ENCODE measurements at places on chromosomes 1 and 21.

GRCh38 chr1:213623064-213623581 lies 364.6 kb upstream of the PROX1 start:
- DNase-seq = no peak

DNA sequence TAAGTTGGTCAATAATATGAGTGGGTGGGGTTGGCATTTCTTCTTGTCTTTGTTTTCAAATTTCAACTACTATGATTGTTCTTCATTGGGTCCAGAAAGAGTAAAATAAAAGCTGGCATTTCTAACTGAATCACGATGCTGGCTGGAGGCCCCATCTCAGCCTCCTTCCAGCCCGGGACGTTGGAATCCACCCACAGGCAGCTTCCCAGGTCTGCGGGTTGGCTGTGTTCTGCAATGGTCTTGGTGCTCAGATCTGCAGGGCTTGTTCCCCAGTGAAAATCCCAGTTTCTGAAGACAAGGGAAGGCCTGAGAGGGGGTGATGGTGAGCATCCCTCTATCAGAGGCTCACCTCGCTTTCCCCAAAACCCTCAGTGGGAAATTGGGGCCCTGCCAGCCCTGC lies 54.7 kb upstream of the ARHGEF16 start:
- no peak for DNase-seq

DNA sequence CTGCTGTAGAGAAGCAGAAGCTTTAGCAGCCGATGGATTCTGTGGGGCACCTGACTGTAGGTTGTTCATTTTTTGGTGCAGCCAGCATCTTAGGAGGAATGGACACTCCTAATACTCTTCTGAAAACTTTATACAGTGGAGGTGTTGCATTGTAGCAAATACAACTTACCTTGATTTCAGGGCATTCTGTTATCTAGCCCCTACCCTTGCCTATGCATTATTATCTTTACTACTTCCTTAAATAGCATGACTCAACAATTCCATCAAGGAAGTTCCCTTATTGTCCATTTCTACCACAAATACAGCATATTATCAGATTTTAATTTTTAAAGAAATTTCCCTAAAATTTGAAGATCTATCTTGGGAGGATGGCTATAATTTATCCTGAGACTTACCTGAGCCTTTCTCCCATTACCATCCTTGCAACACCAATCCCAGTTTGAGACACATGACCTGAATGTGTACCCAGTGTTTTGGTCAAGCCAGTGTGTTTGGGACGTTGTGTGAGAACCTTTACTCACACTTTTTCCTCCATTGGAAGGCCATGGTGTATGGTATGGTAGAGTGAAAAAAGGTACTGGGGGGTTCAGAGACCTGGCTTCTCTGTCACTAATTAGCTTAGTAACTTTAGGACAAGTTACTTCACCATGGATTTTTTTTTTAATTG lies 9.2 kb downstream of the POU2F1 start:
- no peak for DNase-seq

- DNase-seq = no peak
Measured at GRCh38 chr1:100250264-100250663, 630 bp upstream of the DBT start.

- no peak for DNase-seq
Measured at GRCh38 chr1:223180731-223181321, 37.8 kb upstream of the TLR5 start.

DNA sequence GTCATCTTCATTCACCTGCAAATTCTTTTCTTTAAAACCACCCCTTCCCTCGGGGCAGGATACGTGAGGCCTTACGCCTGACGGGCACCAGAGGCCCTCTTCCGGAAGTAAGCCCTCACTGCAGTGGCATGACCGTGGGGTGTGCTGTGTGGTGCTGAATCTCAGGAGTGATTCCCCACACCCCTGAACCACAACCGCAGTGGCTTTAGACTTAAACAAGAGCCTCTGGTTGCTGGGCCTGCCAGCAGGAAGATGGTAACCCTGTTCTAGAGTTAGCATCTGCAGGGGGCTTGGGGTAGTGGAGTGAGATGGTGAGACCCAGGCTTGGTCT lies 12.1 kb downstream of the BSND start:
- DNase-seq = no peak

DNA sequence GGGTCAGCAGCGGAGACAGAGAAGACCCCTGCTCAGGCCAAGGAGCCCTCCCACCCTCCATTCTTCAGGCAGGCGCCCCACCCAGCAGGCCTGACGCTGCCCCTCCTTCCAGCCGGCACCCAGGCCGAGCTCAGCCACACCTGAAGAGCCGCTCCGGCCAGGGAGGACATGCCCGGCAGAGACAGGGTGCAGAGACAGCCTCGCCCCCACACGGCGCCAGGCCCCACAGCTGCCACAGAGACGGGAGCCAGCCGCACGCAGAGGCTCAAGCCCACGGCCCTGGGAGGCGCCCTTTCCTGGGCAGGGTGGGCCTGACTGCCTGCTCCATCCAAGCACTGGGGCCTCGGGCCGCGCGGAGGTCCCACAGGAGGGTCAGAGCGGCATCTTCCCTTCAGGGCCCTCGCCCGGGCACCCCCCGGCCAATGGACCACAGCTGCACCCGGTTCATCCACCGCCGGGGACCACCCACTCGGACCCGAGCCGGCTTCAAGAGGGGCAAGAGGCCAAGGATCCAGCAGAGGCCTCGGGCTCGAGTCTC lies 5.2 kb downstream of the TTLL10 start:
- DNase-seq = no peak

- DNase-seq = no peak
Measured at GRCh38 chr1:71054791-71055190, 7.2 kb upstream of the PTGER3 start.

- no peak for DNase-seq
Measured at GRCh38 chr1:2984399-2985061, 36.7 kb upstream of the ACTRT2 start.

DNA sequence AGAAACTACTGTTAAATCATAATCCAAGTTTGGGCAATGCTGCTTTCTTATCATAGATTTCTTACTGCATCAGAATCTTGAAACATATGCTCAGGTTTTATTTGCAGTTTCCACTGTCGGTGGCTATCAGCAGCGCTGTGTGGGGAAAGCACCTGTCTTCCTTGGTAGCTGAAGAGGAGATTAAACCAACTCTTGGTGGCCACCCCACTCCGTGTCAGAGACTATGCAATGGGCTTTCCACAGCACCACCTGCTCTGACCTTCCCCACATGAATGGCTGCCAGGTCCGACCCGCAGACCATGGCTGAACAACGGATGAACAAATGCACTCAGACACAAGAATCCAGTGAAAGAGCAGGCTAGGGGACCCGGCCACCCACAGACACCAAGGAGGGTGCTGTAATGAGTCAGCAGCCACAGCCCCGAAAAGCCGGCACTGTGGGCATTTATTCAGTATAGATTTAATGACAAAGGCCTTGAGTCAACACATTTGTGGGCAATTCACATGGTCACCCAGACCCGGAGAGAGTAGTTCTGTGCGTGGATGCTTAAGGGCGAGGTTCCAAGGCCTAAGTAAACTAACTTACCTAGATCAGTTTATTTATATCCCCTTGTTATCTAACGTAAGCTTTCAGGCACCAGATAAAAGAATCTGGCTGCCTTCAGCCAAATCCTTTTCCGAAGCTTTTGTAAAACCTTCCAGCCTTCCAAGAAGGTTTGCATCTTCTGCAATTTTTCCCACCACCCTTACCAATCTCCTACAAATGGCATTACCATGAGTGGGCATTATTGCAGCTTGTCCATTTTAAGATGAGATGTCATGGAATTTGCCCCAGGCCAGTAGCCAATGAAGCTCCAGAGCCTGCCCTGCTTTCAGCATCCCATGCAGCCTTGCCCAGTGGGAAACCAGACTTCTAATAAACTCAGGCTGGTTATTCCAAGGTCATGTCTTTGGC lies 82.7 kb downstream of the HLCS start:
- DNase-seq = no peak

GRCh38 chr1:156432669-156433018 lies 63.6 kb downstream of the RHBG start:
- no peak for DNase-seq

GRCh38 chr1:107439567-107439966 lies 298.7 kb downstream of the NTNG1 start:
- no peak for DNase-seq

DNA sequence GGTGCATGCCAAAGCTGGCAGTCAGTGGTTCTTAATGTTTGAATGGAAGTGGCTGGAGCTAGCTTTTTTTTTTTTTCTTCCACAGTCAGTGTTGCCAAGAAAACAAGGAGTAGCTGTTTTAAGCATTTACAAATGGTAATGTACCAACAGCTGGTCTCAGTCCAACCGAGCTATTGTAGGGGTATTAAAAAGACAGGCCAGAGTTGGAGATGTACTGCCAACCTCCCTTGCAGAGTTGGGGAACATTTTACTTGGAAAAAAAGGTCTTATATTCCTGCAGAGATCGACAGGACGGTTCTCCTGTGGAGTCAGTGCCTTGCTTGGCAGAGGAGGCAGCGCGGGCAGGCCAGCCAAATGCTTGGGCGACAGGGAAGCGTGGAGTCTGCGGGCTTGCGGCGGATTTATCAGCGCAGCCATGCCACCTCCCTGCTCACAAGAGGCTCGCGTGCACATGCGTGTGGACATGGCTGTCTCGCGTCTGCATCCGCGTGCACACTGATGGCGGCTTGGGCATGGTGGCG lies 338.1 kb downstream of the RPS6KC1 start:
- DNase-seq = no peak

DNA sequence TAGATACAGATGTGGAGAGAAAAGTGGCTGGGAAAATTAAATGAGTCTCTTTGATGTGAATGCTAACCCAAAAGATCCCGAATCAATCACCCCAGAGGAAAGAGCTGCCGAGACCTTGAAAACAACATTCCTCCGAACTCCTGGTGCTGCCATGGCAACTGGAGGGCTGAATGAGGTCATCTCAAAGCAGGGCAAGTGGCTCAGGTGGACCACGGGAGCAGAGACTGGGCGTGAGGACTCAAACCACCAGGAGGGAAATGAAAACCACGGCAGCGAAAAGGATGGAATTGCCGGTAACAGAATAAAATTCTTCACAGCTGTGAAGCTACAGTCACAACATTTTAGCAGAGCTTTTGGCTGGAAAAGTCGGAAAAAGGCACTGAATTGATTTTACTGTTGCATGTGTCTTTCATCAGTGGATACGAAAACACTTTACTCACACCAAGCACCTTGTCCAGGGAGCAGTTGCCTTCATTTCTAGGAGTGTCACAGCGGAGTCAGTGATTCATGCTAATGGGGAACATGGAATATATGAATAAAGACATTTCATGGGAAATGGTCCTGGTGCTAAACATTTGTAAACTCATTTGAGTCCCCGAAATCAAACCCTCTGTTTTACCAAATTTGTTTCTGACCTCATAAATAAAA lies 23.2 kb upstream of the BECN2 start:
- DNase-seq = no peak

DNA sequence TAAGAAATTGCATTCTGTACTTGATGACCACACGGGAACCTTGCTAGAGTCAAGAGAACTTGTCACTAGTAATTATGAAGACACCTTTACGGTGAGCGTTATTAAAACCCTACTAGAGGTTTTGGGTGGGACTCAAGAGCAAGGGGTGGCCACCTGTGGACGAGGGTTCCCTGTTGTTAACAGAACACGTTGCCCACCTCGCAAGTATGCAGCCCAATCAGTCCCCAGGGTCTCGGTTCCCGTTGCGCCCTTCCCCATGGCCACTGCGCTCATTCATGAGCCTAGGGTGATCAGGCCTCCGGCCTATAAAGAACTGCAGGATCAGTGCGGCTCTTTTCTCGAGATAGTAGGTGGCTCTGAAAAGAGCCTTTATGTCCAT lies 30.2 kb upstream of the RNF187 start:
- no peak for DNase-seq

DNA sequence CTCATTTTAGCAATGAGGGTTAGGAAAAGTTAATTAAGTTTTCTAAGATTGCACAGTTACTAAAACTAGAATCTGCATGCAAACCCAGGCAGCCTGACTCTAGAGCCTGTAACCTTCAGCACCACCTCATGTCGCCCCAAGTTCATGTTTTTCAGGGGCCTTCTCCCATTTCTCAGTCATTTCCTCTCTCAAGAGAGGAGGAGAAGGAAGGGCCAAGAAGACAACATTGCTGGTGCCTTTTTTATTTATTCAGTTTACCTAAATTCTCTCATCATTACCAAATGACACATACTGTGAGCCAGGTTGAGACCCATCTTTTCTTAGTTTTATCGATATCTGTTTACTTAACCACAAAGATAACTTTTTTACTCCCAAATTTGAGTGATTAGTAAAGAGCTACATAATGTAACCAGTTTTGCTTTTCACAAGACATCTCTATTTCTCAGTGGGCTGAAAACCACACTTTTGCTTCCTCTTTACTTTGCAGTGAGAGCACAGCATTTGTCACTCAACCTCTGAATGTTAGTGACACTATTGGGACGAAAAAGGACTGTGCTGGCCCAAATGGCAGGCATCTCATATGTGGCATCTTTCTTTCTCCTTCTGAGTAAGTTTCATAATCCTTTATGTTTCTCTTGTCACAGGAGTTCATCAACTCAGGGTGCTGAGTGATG lies at the start of gene CD101:
Gene CD101 (plus strand): TSS at position 507 of the 674 bp plus-strand sequence. CDS start 58 bp downstream, at position 565.
- DNase-seq = no peak

GRCh38 chr1:95145493-95145892 lies 28.3 kb downstream of the TLCD4 start:
- no peak for DNase-seq

DNA sequence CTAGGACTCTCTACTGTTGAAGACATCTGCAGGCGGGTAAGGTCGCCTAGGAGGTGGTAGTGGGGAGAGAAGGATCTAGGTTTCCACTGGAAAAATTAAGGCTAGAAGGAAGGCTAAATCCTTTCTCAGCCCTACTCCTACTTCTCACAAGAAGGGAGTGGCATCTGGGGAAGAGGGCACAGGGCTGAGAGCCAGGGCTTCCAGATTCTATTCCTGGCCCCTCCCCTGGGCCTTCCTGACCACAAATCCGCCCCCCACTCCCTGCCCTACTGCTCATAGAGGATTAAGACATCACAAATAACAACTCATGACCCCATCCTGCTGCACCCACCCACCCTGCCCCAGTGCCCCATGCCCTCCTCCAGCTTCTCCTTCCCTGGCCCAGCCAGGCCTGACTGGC lies 2.5 kb downstream of the PHLDA3 start:
- no peak for DNase-seq

DNA sequence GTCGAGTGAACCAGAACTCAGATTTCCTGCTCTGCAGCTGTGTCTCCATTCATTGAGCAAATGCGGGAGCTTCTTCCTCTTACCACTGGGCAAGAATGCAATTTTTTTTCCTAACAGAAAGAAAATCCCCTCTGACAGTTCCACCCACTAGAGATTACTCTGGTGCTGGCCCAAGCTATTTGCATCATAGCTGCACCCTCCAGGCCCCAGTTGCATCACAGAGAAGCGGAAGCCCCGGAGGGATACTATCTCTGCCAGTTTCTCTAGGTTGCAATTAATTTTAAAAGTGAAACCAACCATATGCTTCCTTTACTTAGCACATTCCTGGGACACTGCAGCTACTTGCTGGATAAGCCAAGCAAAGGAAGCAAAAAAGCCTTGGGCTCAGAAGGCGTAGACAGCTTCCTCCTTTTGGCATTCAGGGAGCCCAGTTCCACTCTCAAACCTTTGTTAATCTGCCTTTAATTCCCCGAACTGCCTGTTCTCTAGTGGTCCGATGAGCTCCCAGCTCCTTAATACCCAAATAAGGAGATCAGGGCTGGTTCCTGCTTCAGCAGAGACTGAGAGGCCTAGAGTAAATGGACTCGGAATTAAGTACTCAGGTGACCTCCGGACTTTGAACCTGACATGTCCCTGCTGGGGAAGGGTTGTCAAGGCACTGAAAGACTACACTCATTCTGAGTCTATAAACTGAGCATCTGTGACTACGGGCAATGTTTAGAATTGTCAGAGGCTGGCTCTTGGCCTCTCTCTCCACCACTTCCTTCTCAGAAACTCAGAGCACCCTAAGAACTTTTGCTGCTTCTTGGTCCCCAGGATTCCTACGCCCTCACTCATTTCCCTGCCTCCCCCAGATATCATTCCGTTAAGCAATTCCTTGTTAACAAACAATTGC lies 72.5 kb upstream of the TNFSF18 start:
- DNase-seq = no peak

All from activated CD4-positive, alpha-beta T cell treated with anti-CD3 and anti-CD28 coated beads, Interleukin-2, amount 50 U/mL, for 4 hours (primary cell).